Thymus (tissue), 14 donors: ENCODE measurements at places on chromosomes 6 and 20. TPM values are rescaled to one million over a fixed set of nuclear protein-coding genes. Genes with fewer than 3 reads are reported as not detected.

- DNase-seq = no peak
These were observed 758.9 kb downstream of the KIF16B start for GRCh38 chr20:15814360-15814759.

DNA sequence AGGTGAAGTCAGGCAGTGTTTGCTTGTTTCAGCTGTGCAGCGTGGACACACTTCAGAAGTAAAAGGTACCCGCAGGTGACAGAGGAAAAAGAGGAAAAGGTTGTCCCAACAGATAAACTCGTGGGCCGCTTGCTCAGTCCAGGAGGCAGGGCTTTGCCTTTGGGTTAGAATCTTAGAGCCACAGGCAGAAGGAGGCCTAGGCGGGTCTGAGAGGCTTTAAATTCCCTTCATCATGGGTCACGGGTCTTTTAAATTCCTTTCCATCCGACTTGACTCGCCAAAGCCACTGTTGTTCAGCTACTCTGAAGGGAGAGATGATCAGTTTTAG, 48.2 kb downstream of the AGPAT4 start:
- DNase-seq = no peak

Gene SLA2
- 21.5 TPM for total RNA-seq

DNA sequence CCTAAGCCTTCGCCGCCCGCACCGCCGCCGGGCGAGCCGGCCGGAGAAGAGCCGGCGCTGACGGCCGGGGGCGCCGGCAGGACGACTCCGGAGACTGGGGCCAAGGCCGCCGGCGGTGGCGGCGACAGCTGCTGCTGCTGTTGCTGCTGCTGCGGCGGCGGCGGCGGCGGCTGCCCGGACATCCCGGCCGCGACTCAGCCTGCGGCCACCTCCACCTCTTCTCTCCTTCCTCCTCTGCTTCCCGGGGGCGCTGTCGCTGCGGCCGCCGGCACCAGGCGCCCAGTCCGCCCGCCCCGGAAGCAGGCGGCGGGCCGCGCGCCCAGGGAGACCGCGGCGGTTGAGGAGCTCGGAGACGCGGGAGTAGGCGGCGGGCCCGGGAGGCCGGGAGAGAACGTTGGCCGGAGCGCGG, 307 bp downstream of the RANBP9 start:
- no peak for DNase-seq

- no peak for DNase-seq
These were observed 170.6 kb downstream of the PHACTR1 start for GRCh38 chr6:12886961-12887775.

DNA sequence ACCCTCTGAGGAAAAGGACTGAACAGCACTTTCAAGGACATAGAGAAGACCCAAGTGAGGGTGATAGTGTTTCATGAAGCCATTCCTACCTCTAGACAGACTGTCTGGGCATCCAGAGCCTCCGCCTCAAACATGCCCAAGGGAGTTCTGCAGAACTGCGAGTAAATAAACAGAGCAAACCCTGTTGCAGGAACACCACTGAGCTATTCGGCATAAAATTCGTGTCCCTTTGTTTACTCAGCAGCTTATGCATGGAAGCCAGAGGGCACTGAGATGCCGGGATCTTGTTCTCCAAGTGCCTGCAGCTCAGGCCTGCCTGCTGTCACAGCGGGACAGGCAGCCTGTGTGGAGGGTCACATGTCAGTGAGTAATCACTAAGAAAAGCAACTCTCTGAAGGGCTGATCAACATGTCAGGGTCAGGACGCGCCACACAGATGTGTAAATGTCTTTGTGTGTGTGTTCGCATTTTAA, 164.9 kb upstream of the HEY2 start:
- DNase-seq = no peak
